ENCODE measurements at places on chromosomes 16 and 17. TPM values are rescaled to one million over a fixed set of nuclear protein-coding genes. Genes with fewer than 3 reads are reported as not detected.

The CXCL16 gene
- total RNA-seq: 5.3 TPM

The NPW gene
- 0.27 TPM for total RNA-seq

The NPIPA3 gene
- 1.2 TPM for total RNA-seq

The NECAB2 gene
- 31.4 TPM for total RNA-seq

The USP43 gene
- total RNA-seq: 1.8 TPM

The PTX4 gene
- not detected for total RNA-seq

The ARL17B gene
- 5.6 TPM for total RNA-seq

The HEATR9 gene
- total RNA-seq: not detected

The ODAD4 gene
- 4.2 TPM for total RNA-seq

The SLC5A11 gene
- total RNA-seq: 0.47 TPM

DNA sequence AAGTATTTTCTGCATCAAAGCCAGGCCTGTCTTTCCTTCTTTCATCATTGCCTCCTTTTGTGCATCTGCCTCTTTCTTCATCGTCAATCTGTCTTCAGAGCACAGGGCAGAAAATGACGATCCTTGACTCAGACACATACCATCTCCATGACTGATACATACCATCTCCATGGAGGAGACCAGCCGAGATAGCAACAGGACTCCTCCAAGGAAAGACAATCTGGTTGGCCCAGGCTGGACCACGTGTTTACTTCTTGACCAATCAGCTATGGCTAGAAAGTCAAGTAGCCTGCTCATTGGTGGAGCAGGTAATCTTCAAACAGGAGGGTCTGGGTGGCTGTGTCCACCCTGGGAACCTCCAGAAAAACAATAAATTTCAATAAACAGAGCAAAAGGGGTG lies 164.6 kb downstream of the CPPED1 start:
- ATAC-seq: no peak

- ATAC-seq: no peak
These were observed 149.3 kb downstream of the CLEC16A start for GRCh38 chr16:11093572-11094074.

- ATAC-seq: peak; percentile 65
These were observed 571 bp downstream of the CAVIN1 start for GRCh38 chr17:42422412-42422957.

GRCh38 chr17:37859451-37859850 lies 64.8 kb upstream of the TBC1D3K start:
- no peak for ATAC-seq

DNA sequence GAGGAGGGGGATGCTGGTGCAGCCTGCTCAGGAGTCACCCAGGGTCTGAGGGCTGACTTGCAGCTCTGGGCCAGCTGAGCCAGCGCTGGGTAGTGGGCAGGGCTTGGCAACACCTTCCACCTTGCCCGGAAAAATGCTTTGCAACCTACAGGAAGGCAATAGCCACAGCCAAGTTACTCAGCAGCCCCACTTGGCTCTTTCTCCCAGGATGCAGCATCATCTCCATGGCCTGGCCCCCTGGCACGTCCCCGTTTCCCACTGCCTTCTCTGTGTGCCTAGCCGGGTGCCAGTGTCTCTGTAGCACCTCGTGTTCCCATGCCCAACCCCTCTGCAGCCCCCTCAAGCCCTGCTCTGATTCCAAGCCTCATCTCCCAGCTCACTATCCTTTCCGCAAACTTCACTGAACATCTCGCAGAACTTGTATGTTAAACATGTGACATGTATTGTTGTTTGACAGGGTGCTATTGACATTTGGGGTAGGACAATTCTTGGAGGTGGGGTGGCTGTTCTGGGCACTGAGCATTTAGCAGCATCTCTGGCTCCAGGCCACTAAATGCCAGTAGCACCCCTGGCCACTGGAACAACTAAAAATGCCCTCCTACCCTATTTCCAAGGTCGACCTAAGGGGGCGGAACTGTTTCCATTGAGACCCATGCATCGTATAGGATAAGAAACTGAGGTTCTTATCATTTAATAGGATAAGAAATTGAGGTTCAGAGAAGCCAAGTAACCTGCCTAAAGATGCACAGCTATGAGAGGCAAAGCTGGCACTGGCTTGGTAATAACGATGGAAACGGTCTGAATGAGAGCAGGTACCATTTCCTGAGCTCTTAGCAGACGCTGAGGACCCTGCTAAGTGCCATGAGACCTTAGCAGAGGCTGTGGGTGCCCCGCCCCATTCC lies 12.2 kb downstream of the DEXI start:
- no peak for ATAC-seq

DNA sequence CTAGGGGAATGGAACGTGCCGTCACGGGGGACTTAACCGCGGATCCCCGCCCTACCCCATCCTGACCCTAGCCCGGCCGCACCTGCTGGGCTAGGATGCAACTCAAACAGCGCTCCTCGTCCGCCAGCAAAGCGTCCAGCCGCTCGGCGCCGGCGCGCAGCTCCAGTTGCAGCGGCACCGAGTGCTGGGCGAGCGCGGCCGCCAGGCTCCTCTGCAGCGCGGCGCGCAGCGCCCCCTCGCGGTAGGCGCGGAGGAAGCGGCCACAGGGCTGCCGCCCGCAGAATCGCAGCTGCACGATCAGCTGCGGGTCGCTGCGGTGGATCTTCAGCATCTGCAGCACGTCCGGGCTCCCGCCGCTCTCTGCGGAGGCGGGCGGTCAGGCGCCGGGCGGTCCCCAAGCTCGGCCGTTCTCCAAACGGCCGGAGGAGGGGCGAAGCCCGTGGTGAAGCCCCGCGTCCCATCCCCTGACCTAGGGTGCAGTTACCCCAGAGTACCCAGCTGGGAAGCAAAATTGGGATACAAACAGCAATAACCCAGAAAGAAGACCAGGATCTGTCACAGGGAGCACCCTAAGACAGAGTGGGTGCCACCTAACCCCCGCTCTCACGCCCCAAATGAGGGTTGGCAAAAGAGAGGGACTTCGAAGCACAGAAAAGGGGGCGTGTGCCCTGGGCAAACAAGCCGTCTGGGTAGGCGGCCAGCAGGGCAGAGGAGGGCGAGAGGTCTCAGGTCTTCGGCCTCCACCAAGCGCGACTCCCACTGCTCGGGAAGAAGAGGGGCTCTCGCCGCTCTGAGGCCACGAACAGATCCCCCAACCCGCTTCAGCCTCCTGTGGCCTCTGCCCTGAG lies 4.2 kb downstream of the TRADD start:
- peak; percentile 23 for ATAC-seq

- no peak for ATAC-seq
These were observed 52.7 kb upstream of the CIBAR2 start for GRCh38 chr16:85164838-85165516.
